ENCODE measurements at places on chromosomes 1 and 21. TPM values are rescaled to one million over a fixed set of nuclear protein-coding genes. Genes with fewer than 3 reads are reported as not detected.

- no peak for DNase-seq
Observed at GRCh38 chr21:30044447-30045064, 104.8 kb upstream of the GRIK1 start.

- DNase-seq: no peak
Observed at GRCh38 chr21:21971384-21971783, 973.2 kb downstream of the NCAM2 start.

DNA sequence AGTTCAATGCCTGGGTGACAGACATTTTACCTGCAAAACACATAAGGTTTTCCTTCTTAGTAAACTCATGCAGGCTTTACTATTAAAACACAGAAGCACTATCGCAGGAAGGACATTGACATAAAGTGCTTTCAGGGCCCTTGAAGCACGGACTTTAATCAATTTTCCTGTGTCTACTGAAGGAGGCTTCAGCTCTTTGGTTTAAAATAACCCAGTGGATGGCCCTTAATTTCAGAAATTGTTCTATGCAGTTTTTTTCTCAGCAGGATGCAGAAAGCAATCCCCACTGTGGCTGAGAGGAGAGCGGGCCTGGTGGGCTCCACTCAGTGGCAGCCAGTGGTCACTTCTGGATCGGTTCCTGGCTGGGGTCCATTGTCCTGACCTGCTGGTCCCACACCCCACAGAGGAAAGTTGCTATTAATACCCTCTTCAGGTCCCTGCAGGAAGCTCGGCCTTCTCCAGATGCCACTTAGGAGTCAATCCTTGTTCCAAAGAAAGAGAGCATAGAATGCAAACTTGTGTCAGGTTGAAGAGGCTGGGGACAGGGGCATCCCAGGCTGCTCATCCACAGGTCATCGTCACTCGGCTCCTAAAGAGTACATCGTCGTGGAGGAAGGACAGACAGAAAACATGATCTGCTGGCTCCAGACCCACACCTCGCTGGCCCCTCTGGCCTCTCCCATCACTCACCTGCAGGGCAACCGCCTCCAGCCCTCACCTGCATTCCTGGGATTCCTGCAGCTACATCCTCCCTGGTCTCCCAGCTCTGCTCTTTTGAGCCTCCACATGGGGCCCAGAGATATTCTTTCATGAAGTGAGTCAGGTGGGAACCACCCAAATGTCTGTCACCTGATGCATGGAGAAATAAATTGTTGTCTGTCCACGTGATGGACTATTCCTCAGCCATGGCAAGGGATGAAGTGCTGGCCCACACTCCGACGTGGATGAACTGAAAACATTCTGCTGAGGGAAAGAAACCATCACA is 153.1 kb downstream of the PSMG1 start:
- DNase-seq: no peak

GRCh38 chr1:231847612-231848397 is 221.2 kb downstream of the DISC1 start:
- DNase-seq: no peak

GRCh38 chr1:70874818-70875217 is 172.8 kb downstream of the PTGER3 start:
- DNase-seq: no peak

- no peak for DNase-seq
Observed at GRCh38 chr1:162549001-162549400, 12.5 kb upstream of the UAP1 start.

- DNase-seq: no peak
Observed at GRCh38 chr1:77697441-77697840, 15.0 kb upstream of the ZZZ3 start.

DNA sequence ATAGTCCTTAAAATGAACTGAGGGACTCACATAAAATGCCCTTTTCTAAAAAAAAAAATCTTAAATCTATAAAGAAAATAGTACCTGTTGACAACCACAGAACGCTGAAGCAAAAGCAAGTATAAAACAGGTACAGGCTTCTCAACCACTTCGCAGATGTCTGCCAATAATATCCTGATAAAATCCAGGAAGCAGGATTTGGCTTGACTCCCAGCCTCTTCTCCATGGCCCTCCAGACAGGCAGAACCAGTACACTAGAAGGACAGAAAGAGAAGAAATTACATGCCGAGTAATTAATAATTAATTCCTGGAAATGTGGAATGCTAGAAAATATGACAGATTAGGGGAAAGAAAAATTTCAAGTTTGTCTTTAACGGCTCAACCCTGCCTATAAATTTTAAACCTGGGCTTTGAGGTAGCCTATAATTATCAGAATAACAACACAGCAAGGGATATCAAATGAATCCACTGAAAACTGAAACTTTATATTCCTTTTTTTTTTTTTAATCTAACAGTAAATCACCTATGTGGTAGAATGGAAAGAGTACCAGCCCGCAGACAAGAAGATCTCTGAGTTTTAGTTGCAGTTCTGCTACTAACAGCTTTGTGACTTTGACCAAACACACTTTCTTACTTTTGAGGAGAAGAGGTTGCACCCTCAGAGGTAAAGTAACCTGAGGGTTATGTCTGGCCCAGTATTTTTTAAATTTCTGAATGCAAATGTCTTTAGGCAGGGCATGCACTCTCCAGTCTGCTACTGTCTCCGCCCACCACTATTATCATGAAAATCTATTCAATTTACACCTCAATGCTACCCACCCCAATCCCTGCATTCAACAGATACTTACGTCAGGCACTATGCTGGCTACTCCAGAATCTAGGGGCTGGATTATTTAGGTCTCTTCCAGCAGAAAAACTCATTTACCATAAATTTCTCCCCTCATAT is 2.7 kb downstream of the KIAA0319L start:
- DNase-seq: no peak

DNA sequence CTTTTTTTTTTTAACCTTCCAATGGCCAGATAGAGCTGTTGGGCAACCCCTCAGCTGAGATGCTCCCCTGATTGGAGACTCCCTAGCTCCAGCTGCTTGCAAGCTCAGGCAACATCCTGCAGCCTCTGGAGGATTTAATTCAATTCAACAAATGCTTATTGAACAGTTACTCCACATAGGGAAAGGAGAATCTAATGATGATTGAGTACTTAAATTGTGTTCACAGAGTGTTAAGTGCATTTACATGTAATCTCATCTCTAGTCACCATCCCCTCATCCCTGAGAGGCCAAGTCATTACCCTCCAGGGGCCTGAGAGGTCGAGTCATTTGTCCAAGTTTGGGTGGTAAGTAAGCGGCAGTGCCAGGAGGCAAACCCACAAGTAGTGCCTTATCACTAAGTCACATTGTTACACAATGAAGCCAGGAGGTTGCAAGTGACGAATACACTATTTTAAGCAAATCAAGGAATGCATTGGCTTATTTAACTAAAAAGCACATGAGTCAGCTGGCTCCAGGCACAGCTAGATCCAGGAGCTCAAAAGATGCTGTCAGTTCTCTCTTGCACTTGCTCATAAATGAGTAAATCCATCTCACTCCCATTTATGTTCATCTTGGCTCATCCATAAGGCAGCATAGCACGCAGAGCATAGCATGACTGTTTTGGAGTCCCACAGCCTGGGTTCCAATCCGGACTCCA is 64.3 kb downstream of the OPTC start:
- DNase-seq: peak; percentile 73

GRCh38 chr1:152495066-152495675 is 15.4 kb upstream of the LCE5A start:
- DNase-seq: no peak

DNA sequence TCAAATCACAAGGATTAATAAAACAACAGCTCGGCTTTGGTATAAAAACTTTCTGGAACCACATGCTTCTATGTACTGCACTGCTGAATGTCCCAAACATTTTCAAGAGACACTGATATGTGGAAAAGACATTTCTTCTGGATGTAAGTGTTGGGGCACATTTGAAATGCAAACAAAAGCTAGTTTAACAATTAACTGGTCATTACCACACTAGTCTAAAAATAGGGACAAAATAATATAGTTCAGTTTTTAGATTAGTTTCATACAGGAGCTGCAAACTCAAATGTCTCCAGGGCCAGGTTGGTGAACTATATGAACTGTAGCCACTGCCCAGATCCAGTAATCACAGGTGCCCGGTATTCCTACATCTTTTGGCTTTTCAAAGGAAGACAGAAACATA is 3.2 kb downstream of the IL23R start:
- DNase-seq: no peak

DNA sequence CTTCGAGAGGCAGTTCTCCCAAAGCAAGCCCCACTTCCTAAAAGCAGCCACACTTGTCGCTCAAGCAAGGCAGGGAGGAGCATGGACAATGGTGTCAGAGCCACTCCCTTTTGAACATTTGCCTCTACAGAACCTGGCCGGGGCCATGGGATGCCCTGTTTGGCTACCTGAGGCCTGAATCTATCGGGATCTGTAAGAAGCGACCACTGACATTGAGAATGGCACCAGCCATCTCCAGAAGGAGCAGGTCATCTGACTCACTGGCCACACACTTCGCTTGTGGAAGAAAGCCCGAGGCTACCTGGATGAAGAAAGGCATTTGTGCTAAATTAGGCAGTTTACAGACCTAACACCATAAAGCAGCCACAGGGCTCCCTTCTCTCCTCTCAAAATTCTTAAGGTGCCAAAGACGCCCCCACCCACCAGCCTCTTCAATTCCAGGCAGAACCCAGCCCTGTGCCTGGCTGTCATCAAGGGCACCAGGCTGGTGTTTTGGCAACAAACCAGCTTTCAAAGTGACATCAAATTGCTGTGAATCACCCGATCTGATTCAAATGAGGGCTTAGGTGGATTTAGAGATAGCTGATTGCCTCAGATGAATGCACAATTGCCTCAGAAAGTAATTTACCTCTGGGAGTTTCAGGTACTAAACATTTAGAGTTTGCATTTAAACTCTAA is 104.8 kb downstream of the ETS2 start:
- DNase-seq: no peak

- no peak for DNase-seq
Observed at GRCh38 chr1:226215239-226215638, 8.2 kb upstream of the MIXL1 start.

- DNase-seq: no peak
Observed at GRCh38 chr1:109822749-109823542, 59.2 kb upstream of the EPS8L3 start.

DNA sequence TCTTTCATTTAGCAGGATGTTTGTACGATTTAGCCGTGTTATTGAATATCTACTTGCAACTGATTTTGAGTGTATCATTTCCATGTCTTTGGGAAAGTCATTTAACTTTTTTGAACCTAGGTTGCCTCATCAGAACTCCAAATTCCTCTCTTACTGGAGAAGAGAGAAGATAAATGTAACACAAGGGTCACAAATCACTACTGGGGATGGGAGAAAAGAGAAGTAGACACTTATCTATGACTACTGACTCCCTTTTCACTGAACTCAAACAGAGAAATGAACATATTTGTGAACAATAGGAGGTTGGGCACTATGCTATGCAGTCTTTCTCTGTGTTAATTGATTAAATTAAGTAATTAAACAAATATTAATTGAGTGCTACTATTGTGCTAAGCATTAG is 42.2 kb downstream of the TENT5C start:
- DNase-seq: no peak

- DNase-seq: no peak
Observed at GRCh38 chr1:29756085-29756484, 519.8 kb downstream of the PTPRU start.

GNG4 gene
- 0.28 TPM for total RNA-seq

OR2AK2 gene
- not detected for total RNA-seq

S100A9 gene
- 478 TPM for total RNA-seq

IL12RB2 gene
- 3.1 TPM for total RNA-seq

CELA3A gene
- total RNA-seq: 2.0 TPM

Measured in thoracic aorta (tissue), 2 donors.